Fibroblast of lung (primary cell): ENCODE measurements at places on chromosomes 3 and 15. TPM values are rescaled to one million over a fixed set of nuclear protein-coding genes. Genes with fewer than 3 reads are reported as not detected.

Gene GPR27
- under 0.01 TPM in 1 of 2 replicates, not detected in the other for total RNA-seq

Gene ST3GAL6
- 2.6 and 4.1 TPM in 2 replicates for total RNA-seq

DNA sequence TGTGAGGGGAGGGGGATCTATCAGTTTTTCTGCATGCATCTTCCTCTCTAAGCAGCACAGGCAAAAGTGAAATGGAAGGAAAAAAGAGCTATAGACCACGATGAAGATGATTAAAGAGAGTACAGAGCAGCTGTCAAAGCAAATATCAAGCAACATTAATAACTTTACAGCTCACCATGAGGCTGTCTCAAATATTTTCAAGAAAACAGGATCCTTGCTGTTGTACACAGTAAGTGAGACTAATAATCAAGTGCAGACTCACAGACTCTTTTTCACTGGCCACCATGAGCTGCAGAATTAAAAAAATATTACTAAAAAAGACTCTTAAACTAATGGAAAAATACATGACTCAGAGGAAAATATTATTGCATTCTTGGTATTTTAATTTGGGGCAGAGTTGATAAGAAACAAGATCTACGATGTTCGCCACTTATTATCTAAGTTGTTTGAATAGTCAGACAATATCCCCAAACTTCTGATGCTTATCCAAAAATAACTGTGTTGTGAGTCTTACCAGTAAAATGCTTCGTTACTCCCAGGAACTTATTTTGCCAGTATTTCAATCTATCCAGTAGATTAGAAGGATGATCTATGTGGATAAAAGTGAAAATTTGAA, 817.5 kb upstream of the ALCAM start:
- peak; percentile 69 for DNase-seq

- DNase-seq, result peak; percentile 44
These were observed 30.8 kb downstream of the B3GNT5 start for GRCh38 chr3:183283886-183284285.

GRCh38 chr15:77186594-77187011, 115.7 kb upstream of the TSPAN3 start:
- peak; percentile 26 for DNase-seq

- DNase-seq, result no peak
These were observed 48.4 kb downstream of the BLM start for GRCh38 chr15:90765531-90765930.

DNA sequence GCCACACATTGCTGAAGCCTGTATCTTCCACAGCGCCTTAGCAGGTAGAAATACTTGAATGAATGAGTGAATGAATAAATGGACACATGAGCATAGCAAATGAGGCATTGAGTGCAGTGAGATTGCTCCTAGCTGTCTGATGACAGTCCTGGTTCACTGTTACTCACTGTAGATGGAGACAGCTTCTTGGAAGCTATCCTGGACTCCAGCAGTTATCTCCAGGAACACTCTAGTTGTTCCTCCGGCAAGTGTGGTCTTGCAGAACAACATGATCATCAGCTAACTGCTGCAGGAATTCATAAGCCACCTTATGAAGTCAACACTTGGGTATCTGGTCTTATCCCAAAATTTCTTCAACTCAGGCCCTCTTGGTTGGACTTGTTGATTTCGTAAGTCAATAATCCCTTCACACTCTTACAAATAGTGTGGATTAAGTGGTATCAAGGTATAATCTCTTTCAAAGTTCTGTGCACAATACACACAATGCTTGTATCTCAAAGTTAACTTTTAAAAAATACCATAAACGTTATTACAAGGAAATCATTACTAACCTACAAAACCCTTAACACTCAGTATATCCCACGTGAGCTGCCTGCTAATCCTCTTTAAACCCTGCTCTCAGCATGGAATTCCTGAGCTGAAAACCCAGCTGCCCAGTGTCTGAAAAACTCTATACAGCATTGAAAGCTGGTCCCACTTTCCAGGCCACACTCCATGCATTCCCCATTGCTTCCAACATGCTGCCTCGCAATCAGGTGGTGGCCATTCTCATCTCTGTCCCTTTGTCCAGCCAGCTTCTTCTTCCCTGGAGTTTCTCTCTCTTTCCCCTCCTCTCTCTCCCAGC, 14.4 kb upstream of the ZBTB38 start:
- DNase-seq, result no peak
